ENCODE measurements at places on chromosomes 12 and 14.

GRCh38 chr12:47111392-47111778, 31.6 kb upstream of the AMIGO2 start:
- no peak for DNase-seq

- no peak for DNase-seq
Observed at GRCh38 chr12:94781835-94782234, 131.5 kb upstream of the TMCC3 start.

GRCh38 chr14:83873669-83874068, 1656.3 kb upstream of the FLRT2 start:
- no peak for DNase-seq

DNA sequence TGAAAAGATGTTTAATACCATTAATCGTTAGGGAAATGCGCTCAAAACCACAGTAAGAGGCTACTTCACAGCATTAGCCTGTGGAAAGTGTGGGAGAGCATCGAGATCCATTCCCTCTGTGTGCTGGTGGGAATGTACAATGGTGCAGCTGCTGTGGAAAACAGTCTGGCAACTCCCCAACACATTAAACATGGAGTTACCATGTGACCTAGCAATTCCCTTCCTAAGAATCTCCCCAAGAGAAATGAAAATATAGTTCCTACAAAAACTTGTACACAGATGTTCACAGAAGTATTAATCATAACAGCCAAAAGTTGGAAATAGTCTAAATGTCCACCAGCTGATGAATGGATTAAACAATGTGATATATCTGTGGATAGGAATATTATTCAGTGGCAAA, 23.8 kb downstream of the MLXIP start:
- DNase-seq, result no peak

GRCh38 chr14:75247286-75247922, 31.2 kb upstream of the FOS start:
- DNase-seq, result no peak

DNA sequence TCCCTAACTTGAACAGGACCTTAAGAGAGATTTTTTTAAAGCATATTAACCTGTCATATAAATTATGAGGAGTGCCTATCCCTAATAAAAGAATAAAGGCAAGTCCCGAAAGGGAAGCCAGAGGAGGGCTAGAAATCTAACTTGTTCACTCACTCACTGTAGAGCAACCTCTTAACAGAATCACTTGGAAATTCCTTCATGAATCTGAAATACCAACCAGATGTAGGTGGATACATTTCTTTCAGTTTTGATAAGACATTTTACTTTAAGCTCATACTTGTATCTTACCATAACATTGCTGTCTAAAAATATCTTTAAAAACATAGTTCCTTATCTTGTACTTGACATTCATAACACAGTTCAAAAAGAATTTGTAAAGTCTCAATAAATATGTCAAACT, 25.7 kb downstream of the NTN4 start:
- DNase-seq, result no peak

DNA sequence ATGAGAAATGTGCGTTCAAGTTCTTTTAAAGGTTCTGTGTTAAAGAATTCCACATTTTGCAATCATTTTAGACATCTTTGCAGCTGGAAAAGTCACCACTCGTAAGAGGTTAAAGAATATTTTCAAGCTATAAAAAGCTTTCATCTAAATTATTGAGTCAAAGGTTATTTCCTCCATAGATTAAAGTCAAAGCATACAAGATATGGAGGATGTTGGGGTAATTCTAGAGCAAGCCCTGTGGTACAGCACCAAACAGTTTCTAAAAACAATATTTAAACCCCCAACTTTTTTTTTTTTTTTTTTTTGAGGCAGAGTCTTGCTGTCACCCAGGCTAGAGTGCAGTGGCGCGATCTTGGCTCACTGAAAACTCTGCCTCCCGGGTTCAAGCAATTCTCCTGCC, 1299.8 kb upstream of the TMEM132C start:
- DNase-seq, result no peak

GRCh38 chr14:100140452-100141078, 18.9 kb downstream of the DEGS2 start:
- peak; percentile 30 for DNase-seq

DNA sequence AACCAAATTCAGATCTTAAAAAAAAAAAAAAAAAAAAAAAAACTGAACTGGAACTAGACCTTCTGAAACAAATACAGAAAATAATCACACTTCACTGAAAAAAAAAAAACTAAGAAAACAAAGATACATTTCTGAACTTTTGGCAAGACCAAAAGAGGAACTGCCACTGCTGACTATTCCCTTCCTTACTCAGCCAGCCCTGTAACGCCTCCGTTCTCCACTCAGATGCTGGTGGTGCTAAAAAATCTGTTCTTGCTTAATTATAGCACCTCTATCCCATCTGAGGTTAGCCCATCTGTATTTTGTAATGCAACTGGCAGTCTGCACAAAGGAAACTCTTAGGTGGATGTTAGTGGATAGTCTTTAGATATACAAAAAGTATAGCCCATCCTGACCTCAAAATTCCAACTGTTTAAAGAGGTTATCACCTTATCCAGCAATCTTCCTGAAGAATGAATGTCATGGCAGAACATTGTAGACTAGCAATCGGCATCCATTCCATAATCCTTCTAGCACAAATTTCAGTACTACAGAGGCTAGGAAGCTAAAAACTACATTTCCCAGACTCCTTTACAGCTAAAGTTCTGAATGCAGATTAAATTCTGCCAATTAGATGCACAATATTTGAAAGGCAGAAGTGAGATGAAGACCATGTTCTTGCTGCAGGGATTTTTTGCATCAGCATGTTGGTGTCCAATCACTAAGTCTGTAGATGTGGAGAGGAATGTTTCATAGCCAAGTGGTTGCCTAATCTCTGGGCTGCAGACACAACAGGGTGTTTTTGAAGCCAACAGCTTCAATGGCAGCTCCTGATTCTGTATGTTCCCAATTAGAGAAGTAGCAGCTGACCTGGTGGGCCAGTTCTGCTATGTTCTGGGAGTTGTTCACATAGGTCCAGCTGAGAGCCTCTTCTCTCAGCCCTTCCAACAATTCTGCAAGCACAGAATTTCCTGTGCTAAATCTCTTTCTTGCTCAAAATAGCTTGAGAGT, 5.7 kb downstream of the MAP3K9 start:
- DNase-seq, result no peak

GRCh38 chr14:90576981-90577660, 180.3 kb downstream of the CALM1 start:
- DNase-seq, result no peak

DNA sequence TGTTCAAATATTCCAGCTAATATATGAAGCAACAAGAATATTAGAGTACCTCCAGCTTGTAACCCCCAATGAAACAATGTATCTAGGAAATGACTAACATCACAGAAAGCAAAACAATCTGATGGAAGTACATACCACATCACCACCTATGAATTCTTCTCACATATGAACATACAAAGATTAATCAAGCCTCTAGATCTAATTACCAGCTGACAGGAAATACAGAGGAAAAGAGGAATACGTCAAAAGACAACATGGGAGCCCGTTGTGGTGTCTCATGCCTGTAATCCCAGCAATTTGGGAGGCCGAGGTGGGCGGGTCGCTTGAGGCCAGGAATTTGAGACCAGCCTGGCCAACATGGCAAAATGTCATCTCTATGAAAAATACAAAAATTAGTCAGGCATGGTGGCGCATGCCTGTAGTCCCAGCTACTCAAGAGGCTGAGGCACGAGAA, 7.5 kb downstream of the NEDD8 start:
- DNase-seq, result peak; percentile 72

DNA sequence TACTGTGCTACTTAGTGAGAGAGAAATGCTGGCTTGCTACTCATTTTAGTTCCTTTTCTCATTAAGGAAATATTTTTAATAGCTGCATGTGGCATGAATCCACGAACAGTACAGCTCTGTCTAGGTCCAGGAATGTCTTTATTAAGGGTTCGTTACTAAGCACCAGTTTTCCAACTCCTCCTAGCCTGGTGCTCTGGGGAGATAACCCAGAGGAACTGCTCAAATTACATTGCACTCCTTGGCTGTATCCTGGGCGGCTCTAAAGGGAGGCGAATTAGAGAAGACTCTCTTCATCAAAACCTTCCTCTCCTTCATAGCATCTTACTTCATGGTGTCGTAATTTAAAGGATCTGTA, 101.3 kb downstream of the PPM1A start:
- no peak for DNase-seq

DNA sequence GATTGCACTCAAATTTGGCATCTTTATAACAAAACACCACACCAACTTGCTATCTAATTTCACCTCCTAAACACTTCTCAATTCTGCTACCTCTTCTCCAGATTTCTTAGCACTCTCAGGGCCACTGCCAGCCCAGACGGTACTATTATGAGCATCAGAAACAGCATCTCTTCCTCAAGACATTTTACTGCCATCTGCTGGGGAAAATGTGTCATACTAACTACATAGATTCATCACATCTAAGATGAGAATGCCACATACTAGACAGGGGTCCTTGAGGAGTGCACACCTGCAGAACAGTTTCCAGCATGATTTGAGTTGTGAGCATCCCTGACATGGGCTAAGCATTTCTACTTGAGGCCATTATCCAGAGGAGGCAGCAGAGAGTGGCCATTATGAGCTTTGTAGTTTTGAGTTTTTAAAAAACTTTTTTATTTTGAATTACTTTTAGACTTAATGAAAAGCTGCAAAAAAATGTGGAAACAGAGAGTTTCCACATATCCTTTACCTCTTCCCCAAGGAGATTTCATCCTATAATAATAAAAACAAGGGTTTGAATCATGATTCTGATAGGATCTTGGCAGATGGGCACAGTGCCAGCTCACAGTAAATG, 15.1 kb upstream of the GRIP1 start:
- DNase-seq, result peak; percentile 73

DNA sequence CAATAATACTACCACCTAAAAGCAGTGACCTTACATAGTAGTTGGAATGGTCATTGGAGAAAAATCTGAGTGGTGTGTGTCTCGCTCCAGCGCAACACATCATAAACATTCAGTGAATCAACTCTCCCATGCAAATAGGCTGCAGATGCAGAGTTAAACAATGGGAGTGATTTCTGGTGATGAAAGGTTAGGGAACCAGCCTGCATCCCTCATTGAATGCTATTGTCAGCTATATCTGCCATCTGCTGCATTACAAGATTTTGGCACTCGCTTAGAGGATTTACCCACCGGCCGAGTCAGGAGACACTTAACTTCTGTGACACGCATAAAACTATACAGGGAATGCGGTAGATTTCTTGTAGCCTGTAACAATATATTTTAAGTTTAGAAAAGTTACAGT, 900.9 kb downstream of the FLRT2 start:
- no peak for DNase-seq

GRCh38 chr12:67692966-67693365, 44.4 kb downstream of the DYRK2 start:
- DNase-seq, result no peak

DNA sequence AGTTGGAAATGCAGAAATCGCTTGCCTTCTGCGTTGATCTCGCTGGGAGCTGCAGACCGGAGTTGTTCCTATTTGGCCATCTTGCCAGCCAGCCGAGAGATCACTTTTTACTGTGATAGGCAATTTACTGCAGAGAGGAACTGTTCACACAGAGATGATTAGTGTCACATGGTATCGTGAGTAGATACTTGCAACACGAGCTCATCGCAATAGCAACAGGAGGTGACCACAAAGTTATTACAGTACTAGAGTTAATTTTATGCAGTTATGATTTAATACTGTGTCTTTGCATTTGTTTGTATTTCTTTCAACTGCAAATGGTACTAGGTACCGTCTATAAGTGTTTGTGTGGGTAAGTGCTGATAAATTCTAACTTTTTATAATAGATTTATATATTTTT, 27.8 kb downstream of the NOPCHAP1 start:
- DNase-seq, result peak; percentile 72

- peak; percentile 57 for DNase-seq
Observed at GRCh38 chr12:26195250-26195640, at the start of gene SSPN. SSPN (plus strand) TSS chr12:26195573; CDS start chr12:26195673, 100 bp downstream.

- DNase-seq, result no peak
Observed at GRCh38 chr12:44375694-44376093, 500.4 kb downstream of the NELL2 start.

DNA sequence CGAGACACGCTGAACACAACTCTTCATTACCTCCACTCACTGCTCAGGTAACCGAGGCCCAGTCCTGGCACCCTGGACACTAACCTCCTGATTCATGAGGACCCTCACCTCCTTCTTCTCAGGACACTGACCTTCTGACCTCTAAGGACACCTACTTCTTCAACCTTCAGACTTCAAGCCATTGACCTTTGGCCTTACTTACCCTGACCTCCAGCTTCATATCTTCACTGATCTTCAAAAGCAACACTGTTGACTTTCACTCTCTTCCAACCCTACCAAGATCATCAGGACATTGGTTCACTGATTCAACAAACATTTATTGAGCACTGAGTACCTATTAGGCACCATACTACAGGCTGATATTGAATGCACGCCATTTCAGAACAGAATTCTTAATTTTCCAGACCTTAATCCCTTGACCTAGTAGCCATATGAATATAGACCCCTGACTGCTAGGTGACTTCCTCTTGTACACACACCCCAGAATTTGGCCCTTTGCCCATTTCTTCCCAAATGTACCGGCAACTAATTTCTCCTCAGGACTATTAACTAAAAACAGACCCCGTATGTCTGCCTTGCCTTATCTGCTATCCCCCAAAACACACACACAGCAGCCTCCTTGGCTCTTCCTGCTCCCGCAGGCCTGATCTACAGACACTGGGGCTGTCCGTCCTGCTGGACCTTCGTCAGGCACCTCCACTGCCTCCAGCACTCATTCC, 5.8 kb downstream of the ARHGEF40 start:
- no peak for DNase-seq

GRCh38 chr12:42673535-42673934, 84.0 kb upstream of the PRICKLE1 start:
- DNase-seq, result no peak

- peak; percentile 34 for DNase-seq
Observed at GRCh38 chr14:32075672-32076277, 1.3 kb upstream of the ARHGAP5 start.
